Activated T-helper 1 cell treated with anti-CD3 and anti-CD28 coated beads, Interleukin-2, amount 50 U/mL, for 16 hours (primary cell): ENCODE measurements at places on chromosomes 3 and 15.

- no peak for DNase-seq
Observed at GRCh38 chr3:34213478-34213877, 415.0 kb downstream of the PDCD6IP start.

GRCh38 chr3:143226678-143227291 lies 107.2 kb downstream of the CHST2 start:
- no peak for DNase-seq

DNA sequence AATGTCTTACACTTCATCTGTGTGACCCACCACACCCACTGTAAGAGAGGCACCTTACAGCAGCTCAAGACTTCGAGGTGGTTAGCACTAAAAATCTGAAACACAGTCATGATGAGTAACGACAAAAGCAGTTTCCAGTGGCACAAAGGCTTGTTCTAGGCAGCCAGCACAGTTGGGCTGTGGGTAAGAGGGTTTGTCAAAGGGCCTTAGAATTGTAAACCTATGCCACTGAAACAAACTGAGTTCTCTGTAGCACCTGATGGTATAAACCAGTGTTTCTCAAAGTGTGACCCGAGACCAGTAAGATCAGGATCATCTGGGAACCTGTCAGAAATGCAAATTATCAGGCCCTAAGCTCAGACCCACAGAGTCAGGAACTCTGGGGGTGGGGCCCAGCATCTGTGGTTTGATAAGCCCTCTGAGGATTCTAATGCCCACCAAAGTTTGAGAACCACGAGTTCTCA lies 36.5 kb downstream of the DAPK2 start:
- DNase-seq = peak; percentile 12

DNA sequence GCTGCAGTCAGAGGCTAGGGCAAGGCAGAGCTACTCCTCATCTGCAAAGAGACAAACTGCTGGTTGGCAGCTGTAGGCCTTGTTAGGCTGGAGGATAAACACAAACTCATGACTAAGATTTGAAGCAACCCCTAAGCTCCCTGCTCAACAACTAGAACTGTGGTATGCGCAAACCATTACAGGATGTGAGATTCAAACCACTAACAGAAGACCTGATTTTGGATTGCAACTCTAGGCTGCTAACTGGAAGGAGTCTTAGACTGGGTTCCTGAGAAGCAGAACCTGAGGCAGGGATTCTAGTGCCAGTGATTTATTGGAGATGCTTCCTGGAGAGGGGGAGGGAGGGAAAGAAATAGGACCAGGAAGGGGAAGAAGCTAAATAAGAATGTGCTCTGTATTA lies 22.5 kb downstream of the CCR4 start:
- no peak for DNase-seq
